ENCODE measurements at places on chromosomes 7 and 10. TPM values are rescaled to one million over a fixed set of nuclear protein-coding genes. Genes with fewer than 3 reads are reported as not detected.

ELN gene
- 0.10 TPM for total RNA-seq

RELN gene
- total RNA-seq: 0.03 TPM

OPALIN gene
- total RNA-seq: not detected

CDC123 gene
- total RNA-seq: 131 TPM

C10orf62 gene
- not detected for total RNA-seq

FKBP14 gene
- total RNA-seq: 10.6 TPM

SPDYE1 gene
- not detected for total RNA-seq

SCIN gene
- total RNA-seq: 0.70 TPM

ZNF425 gene
- 1.0 TPM for total RNA-seq

SERPINE1 gene
- 846 TPM for total RNA-seq

LRRC18 gene
- not detected for total RNA-seq

INSYN2A gene
- total RNA-seq: 2.0 TPM

PTPRE gene
- total RNA-seq: 3.7 TPM

PALD1 gene
- 5.9 TPM for total RNA-seq

RHEB gene
- 169 TPM for total RNA-seq

HOXA2 gene
- total RNA-seq: 1.4 TPM

TMEM196 gene
- not detected for total RNA-seq

WNT8B gene
- 0.07 TPM for total RNA-seq

RASA4 gene
- total RNA-seq: 2.6 TPM

RBP3 gene
- not detected for total RNA-seq

CAPZA2 gene
- total RNA-seq: 126 TPM

ZNF786 gene
- 5.9 TPM for total RNA-seq

TMEM243 gene
- 33.3 TPM for total RNA-seq

PBLD gene
- total RNA-seq: 3.1 TPM

BUB3 gene
- total RNA-seq: 174 TPM

HHEX gene
- total RNA-seq: 16.6 TPM

HYAL4 gene
- total RNA-seq: not detected

SFTPA1 gene
- not detected for total RNA-seq

NPFFR1 gene
- 0.01 TPM for total RNA-seq

PAPOLB gene
- total RNA-seq: not detected

ERVW-1 gene
- not detected for total RNA-seq

HPS6 gene
- 28.9 TPM for total RNA-seq

WDFY4 gene
- total RNA-seq: not detected

CDC14C gene
- not detected for total RNA-seq
